ENCODE measurements at places on chromosomes 13 and 19.

- no peak for DNase-seq
Measured at GRCh38 chr13:101673360-101674105, 221.1 kb downstream of the ITGBL1 start.

DNA sequence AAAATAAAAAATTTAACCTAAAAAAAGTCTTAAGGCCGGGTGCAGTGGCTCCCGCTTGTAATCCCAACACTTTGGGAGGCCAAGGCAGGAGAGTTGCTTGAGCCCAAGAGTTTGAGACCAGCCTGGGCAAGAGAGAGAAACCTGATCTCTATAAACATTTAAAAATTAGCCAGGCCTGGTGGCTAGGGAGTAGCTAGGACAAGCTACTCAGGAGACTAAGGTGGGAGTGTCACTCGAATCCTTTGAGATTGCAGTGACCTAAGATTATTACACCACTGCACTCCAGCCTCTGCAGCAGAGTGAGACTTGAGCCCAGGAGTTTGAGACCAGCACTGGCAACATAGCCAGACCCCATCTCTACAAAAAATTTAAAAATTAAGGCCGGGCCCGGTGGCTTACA is 1.1 kb downstream of the CCDC97 start:
- no peak for DNase-seq

GRCh38 chr19:41546386-41546789 is 29.6 kb upstream of the CEACAM21 start:
- DNase-seq, result no peak

- DNase-seq, result no peak
Measured at GRCh38 chr19:11506101-11506555, 489 bp upstream of the ZNF653 start.

DNA sequence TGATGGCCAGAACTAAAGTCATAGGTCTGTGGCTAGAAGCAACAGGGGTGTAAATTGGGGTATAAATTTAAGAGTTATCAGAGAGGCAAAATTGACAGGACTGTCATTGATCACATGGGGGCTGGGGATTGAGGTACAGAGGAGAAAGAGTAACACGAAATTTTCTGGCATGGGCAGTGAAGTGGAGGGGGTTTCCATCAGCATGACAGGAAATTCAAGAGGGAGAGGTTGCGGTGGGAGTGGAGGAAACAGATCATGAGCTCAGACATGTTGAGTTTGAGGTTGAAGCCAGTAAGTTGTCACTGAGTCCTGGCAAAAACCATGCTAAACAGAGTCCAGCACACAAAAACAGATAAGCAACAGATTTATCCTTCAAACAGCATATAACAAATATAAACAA is 192.1 kb upstream of the TSC22D1 start:
- DNase-seq, result no peak

GRCh38 chr19:1592024-1592754 is 476 bp downstream of the MBD3 start:
- peak; percentile 28 for DNase-seq

- no peak for DNase-seq
Measured at GRCh38 chr19:51702103-51702824, 9.1 kb downstream of the SPACA6 start.

- no peak for DNase-seq
Measured at GRCh38 chr13:110436786-110437370, 124.6 kb downstream of the RAB20 start.

GRCh38 chr13:38670627-38671026 is 16.2 kb upstream of the FREM2 start:
- DNase-seq, result no peak

GRCh38 chr13:98315902-98316301 is 138.8 kb upstream of the RNF113B start:
- DNase-seq, result no peak

DNA sequence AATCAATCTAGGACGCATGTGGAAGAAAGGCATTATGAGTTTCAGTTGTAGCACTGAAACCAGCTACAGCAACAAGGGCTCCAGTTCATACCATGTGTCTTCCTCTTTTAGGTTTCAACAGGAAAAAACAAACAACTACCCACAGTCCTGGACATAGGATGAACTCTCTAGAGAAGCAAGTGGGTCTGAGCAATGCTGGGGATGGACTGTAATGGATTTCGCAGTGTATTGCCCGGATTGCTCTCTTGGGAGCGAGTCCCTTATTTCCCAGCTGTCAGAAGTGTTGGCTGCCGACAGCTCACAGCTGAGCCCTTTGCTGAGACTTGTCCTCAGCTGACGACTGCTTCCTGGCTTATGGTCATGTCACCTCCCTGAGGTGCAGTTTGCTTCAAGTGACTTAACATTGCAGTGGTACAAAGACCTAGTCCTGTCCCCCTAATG is 12.1 kb upstream of the MYCBP2 start:
- no peak for DNase-seq

GRCh38 chr19:6236310-6237291 is 43.2 kb downstream of the MLLT1 start:
- DNase-seq, result no peak

- no peak for DNase-seq
Measured at GRCh38 chr13:88978607-88979006, 1307.4 kb downstream of the SLITRK5 start.

- no peak for DNase-seq
Measured at GRCh38 chr13:26230703-26231102, 8.6 kb upstream of the RNF6 start.

DNA sequence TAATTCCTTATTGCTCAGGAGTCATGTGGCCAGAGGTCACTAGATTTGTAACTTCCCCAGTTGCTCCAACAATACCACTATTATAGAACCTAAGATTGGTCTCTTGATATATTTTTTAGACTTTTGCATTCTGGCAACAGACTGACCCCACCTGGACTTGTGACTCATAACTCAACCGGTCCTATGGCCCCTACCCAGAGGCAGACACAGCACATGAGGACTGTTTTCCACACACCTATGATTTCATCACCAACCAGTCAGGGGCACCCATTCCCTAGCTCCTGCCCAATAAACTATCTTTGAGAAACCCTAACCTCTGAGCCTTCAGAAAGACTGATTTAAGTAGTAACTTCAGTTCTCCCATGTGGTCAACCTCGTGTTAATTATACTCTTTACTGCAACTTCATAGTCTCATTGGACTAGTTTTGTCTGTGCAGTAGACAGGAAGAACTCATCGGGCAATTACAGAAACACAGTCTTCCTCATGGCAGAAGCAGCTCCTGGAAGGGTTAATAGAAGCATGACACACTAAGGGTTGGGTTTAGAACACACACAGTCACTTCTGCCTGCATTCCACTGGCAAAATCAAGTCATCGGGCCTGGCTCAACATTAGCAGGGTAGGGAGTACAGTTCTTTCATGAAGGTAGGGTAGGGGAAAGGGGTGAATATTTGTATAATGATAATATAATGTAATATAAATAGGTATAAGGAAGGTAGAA is 251.8 kb downstream of the UQCRFS1 start:
- peak; percentile 10 for DNase-seq

DNA sequence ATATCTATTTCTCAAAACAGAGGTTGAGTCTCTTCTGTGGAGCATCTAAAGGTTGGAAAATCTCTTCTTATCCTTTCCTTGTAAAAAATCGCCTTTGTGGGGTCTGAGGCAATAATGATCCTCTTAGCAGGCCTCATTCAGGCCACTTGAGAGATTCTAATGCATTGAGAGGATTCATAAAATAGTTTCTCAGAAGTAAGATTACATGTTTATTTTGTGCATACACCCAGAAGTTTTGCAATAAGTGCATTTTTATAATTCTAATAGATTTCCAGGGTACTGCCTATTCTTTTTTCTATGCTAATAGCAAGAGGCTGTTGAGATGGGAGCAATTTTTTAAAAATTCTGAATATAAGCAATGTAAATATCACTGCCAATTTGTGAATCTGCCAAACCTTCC is 342.2 kb upstream of the KLF12 start:
- no peak for DNase-seq
